ENCODE measurements at places on chromosomes 6 and 20. TPM values are rescaled to one million over a fixed set of nuclear protein-coding genes. Genes with fewer than 3 reads are reported as not detected.
A peak's percentile ranks its signal among the peaks of the same experiment; 100 is the strongest.

Gene TCF21
- total RNA-seq: not detected

Gene PDYN
- not detected for total RNA-seq

Gene MRAP2
- not detected for total RNA-seq

Gene WFDC10B
- not detected for total RNA-seq

Gene RPN2
- total RNA-seq: 155 TPM

Gene GRM1
- not detected for total RNA-seq

Gene LY6G6D
- not detected for total RNA-seq

Gene SULF2
- total RNA-seq: 1.1 TPM

Gene MDC1
- 71.1 TPM for total RNA-seq

Gene HMGN4
- 90.0 TPM for total RNA-seq

GRCh38 chr6:73511796-73512195 is 9.0 kb downstream of the EEF1A1 start:
- DNase-seq: no peak

GRCh38 chr20:58854638-58855471 is 2.3 kb downstream of the GNAS start:
- no peak for DNase-seq

GRCh38 chr6:100382031-100382430 is 82.7 kb downstream of the SIM1 start:
- no peak for DNase-seq

DNA sequence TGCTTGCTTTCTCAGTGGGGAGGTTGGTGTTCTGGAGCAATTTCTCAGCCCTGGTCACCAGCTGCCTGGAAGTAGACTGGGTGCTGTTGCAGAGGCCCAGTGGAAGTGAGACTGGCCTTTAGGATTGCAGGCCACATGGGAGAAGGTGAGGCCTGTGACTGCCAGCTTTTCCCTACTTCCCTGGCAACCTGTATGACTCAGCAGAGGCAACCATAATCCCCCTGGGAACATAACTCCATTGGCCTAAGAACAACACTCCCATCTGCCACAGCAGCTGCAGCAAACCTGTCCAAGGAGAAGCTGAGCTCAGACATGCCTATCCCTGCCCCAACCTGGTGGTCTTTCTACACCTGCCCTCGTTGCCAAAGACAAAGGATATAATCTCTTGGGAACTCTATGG is 473.5 kb upstream of the SPTLC3 start:
- no peak for DNase-seq

DNA sequence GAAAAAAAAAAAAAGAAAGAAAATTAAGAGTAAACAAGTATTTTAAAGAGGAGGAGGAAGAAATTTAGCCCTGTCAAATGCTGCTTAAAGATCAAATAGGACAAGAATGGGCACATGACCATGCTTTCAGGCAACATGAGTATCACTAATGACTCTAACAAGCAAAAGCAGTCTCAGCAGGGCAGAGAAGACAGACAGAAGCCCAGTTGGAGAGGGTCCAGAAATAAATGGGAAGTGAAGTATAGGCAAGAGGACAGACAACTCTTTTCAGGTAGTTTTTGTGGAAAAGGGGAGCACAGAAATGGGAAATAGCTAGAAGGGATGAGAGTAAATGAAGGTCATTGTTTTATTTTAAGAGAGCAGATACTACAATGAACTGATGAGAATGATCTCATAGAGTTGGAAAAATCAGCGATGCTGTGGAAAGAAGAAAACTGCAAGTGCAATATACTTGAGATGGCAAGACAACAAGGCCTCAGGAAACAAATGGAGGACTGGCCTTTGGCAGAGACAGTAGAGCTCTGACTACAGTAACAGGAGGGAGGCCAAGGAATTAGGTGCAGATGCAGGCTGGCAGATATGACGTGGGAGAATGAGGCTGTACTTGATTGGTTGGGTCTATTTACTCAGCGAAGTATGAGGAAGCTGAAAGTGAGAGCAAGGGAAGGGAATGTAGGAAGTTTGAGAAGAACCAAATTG is 40.3 kb downstream of the KIF6 start:
- DNase-seq: no peak

DNA sequence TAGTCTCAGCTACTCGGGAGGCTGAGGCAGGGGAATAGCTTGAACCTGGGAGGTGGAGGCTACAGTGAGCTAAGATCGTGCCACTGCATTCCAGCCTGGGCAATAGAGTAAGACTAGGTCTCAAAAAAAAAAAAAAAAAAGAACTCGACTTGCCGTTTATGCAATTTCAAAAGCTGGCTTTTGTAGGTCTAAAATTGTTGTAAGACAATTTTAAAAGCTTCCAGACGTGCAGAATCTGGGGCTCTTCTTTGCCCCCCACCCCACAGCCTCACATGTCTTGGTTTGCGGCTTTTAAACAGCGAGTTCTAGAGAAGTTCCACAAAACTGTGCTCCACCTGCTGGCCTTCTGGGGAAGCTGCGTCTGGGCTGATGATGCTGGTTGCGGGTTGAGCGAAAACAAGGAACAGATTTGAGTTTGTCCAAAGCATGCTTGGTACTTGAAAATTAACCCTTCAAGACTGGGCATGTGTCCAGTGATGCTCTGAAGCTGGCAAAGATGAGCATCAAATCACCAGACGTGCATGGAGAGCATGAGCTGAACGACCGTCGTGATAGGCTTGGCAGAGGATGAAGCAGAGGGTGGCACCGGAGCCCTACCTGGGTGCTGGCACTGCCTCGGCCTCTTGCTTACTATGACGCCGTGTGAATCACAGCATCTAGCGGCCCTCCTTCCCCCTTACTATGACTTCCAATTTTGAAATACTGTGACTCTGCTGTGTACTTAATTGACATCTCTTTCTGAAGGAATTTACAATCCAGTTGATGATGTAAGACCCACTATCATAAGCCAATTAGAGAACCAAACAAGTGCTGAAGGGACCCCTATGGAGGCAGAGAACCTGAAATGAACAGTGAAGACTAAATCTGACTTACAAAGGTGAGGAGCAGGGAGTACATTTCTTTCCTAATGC is 171.4 kb downstream of the GMPR start:
- peak; percentile 65 for DNase-seq

GRCh38 chr6:119347466-119348095 is 2.0 kb downstream of the MAN1A1 start:
- peak; percentile 2 for DNase-seq

- DNase-seq: no peak
Observed at GRCh38 chr6:8325743-8326142, 109.6 kb downstream of the SLC35B3 start.

GRCh38 chr20:16352751-16353416 is 220.4 kb downstream of the KIF16B start:
- DNase-seq: no peak

DNA sequence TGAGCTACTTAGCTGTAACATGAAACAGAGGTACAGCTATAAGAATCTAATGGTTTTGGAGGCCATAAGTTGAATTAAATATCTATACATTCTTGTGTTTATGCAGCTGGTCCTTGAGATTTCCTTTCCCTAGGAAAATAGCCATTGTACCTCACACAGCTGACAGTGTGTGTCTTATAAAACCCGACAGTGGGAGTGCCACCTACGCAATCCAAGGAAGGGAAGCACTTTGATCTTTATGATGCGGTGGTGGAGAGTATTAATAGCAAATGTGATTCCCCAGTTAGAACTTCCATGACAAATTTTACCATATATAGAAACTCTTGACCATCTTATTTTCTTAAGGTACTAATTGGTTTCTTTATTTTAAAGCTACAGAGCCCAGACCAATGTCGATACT is 149.5 kb downstream of the TMEM200A start:
- no peak for DNase-seq

- no peak for DNase-seq
Observed at GRCh38 chr20:32195581-32195980, 12.0 kb downstream of the PLAGL2 start.

- DNase-seq: no peak
Observed at GRCh38 chr6:151082079-151082478, 157.7 kb upstream of the AKAP12 start.

DNA sequence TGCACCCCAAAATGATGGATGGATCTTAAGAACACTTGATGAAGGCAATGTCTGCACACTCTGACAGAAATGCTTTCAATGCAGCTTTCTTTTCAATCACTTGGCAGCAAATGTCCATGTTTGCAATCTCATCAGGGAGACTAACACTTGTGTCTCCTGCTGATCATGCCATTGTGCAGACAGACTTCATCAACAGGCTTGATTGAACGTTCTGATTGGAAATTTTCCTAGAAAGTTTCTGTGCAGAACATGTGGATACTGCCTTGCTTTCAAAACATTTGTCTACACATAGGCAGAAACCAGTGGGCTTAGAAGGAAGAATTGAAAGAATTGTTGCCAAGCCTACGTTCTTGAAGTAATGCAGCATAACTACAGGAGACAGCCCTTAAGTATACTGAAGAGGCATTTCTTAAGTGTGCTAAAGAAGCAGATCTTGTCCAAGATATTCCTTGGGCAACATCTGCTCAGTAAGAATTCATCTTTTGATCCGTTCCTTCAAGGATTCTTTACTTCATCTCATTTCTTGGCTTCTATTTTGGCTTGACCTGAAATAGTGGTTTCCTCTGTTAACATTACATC is 120.4 kb upstream of the PLCB4 start:
- no peak for DNase-seq

- no peak for DNase-seq
Observed at GRCh38 chr6:166806217-166806838, 150.0 kb downstream of the RNASET2 start.

GRCh38 chr20:20210943-20211273 is 157.0 kb upstream of the INSM1 start:
- DNase-seq: no peak

DNA sequence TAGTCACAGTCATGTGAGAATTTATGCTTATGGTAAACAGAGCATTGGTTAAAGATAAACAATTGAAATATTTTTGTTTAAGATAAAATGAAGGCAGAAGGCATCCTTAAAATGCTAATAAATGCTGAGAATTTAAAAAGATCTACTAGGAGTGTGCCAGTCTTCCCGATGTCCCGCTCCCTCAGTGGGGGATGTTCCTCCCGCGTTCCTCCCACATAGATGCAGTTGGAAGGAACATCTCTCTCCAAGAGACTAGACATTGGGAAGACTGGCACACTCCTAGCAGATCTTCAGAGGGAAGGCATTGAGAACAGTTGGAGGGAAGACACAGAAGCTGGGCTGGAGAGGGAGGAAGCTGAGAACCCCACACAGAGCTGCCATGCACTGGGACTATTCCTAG is 203.3 kb downstream of the EDN1 start:
- no peak for DNase-seq

- DNase-seq: no peak
Observed at GRCh38 chr6:153117986-153118879, 12.8 kb downstream of the RGS17 start.

GRCh38 chr20:39264506-39265172 is 302.5 kb downstream of the DHX35 start:
- DNase-seq: no peak

GRCh38 chr6:116210750-116211425 is 43.0 kb downstream of the TSPYL4 start:
- DNase-seq: no peak

DNA sequence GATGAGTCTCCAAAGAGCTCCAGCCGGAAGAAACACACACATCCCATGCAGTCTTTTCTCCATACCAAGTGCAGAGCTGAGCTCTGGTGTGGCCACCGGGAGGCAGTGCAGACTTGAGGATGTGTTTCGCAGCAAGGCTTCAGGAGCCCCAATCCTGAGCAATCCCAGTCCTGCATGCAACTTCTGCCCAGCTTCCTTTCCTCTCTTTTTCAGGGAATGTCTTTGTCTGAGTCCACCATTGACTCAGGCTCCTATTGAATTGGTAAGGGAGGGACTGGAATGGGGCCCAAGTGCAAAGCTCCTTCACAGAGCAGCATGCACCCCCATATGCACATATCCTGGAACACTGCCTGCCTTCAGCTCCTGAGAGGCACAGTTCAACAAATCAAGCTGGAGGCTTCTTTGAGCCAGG is 50.5 kb upstream of the ASIP start:
- DNase-seq: no peak

DNA sequence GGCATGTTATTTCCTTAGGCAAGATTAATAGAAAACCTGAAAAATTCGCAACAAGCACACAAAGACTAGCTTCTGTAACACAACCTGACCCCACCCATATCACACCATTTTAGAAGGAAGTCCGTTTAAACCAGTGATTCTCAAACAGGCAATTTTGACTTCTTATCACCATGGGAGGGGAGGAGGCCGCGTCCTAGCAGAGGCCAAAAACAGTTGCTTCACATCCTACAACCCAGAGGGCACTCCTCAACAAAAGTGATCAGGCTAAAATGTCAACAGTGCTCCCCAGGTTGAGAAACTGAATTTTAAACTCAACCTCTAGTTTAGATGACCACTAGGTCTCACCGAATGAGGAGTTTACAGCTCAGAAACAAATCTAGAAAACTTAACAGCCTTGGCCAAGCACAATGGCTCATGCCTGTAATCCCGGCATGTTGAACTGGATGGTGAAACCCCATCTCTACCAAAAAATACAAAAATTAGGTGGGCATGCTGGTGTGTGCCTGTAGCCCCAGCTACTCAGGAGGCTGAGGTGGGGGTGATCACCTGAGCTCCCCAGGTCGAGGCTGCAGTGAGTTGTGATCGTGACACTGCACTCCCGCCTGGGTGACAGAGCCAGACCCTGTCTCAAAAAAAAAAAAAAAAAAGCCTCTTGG is 3.4 kb downstream of the SNX5 start:
- no peak for DNase-seq

GRCh38 chr6:158069800-158070195 is 88.1 kb downstream of the SYNJ2 start:
- no peak for DNase-seq

GRCh38 chr6:168951217-168951616 is 302.4 kb downstream of the THBS2 start:
- DNase-seq: no peak

DNA sequence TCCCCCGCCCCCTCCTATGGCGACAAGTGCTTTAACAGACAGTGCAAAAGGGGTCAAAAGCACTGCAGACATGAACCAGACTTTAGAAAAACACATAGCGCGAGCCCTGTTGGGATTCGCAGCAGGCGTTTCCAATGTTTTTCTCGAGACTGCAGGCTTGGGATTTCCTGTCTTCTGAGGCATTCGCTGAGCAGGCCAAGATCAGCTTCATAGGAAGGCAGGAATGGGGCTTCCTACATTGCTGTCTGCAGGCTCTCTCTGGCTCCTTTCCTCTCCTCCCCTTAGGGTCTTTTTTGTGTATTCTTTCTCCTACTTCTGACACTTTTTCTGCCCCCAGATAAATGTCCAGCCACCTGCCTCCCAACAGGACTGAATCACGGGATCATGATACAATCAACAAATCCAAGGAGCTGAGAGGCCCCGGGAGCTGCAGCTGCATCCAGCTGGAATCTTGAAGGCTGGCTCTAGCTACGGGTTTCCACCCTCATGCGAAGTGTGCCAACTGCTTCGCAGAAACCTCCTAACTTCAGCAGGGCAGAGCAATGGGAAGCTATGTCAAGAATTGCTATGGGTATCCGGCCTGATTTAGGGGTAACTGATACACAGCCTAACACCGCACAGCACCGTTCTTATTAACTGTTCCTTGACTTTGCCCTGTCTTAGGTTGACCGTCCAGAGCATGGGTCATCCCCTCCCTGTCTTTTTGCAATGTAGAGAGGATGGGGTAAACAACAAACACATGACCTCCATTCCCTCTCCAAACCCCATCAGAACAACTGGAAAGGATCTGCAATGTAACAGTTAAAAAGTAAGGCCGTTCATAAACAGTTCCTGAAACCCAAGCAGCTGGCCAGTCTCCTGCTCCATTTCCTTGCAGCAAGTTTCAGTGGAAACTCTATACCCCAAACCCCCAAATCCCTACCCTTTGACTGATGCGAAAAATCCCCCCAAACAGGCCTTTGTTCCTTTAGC is 31.5 kb downstream of the SNX5 start:
- DNase-seq: no peak

Measured in CD8-positive, alpha-beta memory T cell (primary cell).